ENCODE measurements at places on chromosomes 2 and 18. TPM values are rescaled to one million over a fixed set of nuclear protein-coding genes. Genes with fewer than 3 reads are reported as not detected.

The RESP18 gene
- not detected for total RNA-seq

The PIKFYVE gene
- 16.9 TPM for total RNA-seq

The TXNDC2 gene
- total RNA-seq = not detected

The ARHGEF4 gene
- 4.2 TPM for total RNA-seq

The SLC11A1 gene
- 0.23 TPM for total RNA-seq
